ENCODE measurements at places on chromosomes 11 and 22.
A peak's percentile ranks its signal among the peaks of the same experiment; 100 is the strongest.

- no peak for DNase-seq
Measured at GRCh38 chr22:41003976-41004375, 52.8 kb downstream of the RBX1 start.

DNA sequence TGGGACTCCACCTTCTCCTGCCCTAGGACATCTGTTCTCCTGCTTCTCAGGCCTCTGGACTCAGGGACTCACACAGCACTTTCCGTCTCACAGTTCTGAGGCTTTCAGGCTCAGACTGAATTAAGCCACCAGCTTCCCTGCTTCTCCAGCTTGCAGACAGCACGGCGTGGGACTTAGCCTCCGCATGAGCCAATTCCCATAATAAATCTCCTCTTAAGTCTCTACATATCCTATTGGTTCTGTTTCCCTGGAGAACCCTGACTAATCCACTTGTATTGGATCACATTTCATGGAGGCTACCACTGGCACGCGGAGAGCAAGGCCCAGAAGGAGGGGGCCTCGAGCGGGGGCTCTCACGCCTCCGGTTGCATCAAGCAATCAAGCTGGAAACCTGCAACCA is 1313.6 kb downstream of the TBC1D22A start:
- DNase-seq, result no peak

GRCh38 chr11:44319170-44319551 is 9.2 kb upstream of the ALX4 start:
- DNase-seq, result no peak

- DNase-seq, result no peak
Measured at GRCh38 chr11:59601788-59602187, 13.8 kb downstream of the OSBP start.

DNA sequence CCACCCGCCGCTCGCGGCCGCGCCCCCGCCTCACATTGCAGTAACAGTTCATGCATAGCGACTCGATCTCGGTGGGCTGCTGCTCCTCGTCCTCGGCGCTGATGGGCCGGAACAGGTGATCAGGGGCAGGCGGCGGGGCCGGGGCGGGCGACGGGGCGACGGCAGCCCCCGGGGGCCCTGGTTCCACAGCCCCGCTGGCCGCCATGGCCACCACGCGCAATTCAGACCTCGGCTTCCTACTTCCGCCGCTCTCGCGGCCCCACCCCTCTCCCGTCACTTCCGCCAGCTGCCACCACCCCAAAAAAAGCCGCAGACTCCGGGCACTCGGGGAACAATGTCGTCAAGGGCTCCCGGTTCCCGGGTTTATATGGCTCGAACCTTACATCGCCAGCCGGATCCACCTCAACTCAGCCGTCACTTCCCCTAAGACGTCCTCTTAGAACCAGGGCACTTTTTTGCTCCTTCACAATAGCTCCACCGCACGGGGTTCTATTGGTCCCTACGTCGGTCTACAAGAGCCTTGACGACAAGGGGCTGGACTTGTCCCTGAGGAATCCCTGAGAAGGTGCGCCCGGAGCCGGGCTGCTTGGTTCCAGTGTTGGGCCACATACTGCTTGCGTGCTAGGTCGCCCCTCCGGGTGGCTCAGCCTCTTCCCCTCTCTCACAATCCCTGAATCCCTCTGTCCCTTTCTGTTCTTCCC is at the start of gene ZPR1:
Gene ZPR1, minus strand, starts transcription at position 238 of the 701 bp plus-strand sequence. Its CDS starts 33 bp downstream, at position 205.
- DNase-seq, result peak; percentile 80

DNA sequence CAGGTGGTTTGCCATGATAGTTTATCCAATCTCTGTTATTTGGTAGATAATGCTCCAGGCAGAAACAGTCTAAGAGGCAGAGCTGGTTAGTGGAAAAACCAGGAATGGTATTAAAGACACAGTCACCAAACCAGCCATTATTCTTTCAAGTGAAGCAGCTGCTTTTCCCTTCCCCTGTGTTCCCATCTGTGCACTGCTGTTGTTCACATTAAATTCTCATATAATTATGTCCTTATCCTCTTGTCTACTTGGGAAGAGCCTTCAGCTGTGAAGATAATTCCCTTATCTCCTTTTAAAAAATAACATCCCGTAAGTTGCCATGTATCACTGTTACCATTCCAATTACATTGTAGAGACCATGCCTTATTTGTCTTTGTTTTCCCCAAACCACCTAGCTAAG is 5.2 kb upstream of the TBCEL start:
- DNase-seq, result no peak

GRCh38 chr22:39244496-39245129 is at the start of gene PDGFB:
Gene PDGFB, minus strand, starts transcription at chr22:39244982. Its CDS starts 1,019 bp downstream, at chr22:39243963.
- DNase-seq, result no peak

- DNase-seq, result no peak
Measured at GRCh38 chr11:38005597-38005996, 1407.6 kb upstream of the RAG2 start.

GRCh38 chr11:103811870-103812455 is 224.5 kb upstream of the DDI1 start:
- DNase-seq, result no peak

DNA sequence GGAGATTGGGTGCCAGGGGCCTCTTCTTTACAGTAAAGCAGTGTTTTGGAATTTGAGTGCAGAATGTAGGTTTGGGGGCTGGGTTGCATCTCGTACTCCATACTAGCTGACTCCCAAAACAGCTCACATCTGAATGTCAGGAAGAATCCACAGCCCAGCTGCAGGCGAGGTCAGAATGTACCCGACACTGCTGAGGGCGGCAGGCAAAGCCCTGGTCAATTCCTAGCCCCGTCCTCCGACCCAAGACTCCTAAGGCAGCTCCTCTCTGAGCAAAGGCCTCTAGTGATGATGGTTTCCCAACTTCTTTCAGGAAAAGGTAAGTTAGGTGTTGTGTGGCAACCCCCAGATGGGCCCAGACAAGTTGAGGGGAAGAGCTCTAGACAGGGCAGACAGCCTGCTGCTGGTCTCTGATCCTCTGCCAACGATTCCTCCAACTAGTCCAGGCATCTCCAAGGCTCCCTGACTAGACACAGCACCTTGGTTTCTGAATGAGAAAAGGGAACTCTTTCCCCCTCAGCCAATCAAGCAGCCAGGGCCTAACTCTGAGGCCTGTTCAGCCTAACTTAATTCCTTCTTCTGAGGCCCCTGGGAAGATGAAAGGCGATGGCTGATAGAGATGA is 8.6 kb downstream of the LARGE2 start:
- DNase-seq, result no peak

DNA sequence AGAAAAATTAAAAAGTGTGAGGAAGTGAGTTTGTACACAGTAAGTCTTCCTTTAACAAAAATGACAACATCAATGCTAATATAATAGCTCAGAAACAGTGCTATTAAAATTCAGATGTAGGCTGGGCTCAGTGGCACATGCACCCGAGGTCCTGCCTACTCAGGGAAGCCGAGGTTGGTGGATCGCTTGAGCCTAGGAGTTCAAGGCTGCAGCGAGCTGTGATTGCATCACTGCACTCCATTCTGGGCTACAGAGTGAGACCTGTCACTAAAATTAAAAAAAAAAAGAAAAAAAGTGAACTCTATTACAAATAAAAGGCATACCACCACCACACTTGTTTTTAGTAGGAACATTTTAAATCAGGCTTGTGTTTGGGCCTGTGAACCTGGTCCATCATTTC is 39.2 kb upstream of the PAX6 start:
- no peak for DNase-seq

DNA sequence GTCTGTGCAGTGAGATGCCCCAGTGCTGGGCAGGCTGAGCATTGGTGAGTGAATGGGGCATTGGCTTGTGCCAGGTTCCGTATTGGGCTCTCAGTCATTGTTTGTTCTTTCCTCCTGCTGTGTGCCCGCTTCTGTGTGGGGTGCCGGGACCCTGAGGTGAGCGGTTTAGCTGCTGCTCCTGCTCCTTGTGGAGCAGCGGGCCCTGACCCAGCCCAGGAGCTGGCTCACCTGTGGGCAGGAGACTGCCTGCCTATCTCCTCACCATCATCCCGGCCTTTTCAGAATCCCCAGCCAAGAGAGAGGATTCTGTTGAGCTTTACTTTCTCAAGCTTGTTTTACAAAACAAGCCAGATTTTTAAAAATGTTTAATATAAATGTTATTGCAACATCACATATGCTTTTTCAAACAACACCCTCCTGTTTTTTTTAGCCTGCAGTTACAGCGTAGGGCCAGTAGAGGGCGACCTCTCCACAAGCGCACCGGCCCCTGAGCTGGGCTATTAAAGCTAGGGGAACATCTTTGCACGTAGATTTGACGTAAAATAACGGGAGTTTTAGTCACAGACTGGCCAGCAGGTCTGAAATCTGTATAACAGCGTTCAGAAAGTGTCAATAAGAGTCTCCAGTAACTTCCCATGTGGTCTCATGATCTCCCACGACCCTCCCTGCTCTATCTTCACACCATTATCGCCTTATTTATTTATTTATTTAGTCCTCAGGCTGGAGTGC is 25.1 kb upstream of the RELT start:
- DNase-seq, result peak; percentile 41

DNA sequence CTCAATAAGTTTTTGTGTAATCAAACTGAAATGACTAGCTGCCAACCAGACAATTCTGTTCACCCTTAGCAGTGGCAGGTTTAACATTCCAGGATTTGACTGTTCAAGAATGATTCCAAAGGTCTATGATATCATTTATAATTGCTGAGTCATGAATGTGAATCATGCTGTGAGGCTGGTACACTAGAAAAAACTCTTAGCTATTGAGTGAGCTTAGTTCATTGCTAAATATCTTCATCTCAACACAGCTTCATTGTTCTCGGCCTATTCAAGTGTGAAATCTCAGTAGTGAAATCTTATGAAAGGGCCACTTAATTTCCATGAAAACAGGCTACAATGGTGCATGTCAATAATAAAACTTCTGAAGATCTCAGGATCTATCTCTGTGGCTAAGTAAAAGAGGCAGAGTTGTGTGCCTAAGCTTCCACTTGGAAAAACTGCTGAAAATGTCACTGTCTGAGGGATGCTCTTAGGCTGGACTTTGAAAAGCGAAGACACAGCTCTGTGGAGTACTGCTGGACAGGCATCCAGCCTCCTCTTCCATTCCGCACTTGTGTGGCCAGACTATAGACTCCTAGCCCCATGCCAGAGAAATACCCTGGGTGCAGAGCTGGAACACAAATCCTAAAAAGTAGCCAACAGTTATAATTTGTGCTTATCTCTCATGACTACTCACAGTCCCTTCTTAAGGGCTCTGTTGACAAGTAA is 12.8 kb downstream of the AQP11 start:
- no peak for DNase-seq

DNA sequence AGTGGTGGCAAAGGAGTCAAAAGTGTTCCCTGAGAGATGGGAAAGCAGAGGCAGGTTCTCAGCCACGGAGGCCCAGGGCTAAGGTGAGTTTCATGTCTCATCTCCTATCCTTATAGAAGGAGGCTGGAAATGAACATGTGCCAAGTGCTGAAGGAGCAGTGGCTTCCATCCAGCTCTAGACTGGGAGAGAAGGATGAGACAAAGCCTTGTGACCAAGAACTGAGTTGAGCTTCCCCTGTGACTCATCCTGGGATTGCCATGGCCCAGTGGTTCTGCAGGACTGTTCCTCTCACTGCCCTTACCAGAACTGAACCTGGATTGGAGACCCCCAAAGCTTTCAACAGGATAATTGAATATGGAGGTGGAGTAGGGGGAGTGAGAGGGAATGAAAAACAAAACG is 16.7 kb upstream of the OR9Q1 start:
- DNase-seq, result no peak

GRCh38 chr11:102464859-102465500 is 12.4 kb upstream of the TMEM123 start:
- DNase-seq, result no peak

All from activated T-cell treated with anti-CD3 and anti-CD28 coated beads for 48 hours (primary cell).